Left kidney (tissue), 8 donors: ENCODE measurements at places on chromosomes 13 and 19.

GRCh38 chr19:6528544-6529121 lies 2.2 kb upstream of the TNFSF9 start:
- no peak for DNase-seq

DNA sequence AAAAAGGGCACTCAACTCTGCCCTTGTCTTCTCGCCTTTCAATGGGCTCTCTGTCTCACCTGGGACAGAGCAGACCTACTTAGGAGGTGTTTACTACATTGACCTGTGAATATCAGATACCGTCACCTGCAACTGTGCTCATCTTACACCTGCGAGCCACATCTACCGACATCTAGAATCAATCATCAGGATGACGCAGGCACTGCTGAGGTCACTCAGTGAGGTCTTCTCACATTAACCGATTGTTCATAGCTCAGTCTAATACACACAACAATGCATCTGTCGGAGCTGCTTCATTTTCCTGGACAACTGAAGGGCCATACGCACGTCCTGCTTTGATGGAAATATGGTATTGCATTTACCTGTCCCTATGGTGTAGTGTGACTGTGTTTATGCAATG lies 211.9 kb downstream of the FGF9 start:
- no peak for DNase-seq

DNA sequence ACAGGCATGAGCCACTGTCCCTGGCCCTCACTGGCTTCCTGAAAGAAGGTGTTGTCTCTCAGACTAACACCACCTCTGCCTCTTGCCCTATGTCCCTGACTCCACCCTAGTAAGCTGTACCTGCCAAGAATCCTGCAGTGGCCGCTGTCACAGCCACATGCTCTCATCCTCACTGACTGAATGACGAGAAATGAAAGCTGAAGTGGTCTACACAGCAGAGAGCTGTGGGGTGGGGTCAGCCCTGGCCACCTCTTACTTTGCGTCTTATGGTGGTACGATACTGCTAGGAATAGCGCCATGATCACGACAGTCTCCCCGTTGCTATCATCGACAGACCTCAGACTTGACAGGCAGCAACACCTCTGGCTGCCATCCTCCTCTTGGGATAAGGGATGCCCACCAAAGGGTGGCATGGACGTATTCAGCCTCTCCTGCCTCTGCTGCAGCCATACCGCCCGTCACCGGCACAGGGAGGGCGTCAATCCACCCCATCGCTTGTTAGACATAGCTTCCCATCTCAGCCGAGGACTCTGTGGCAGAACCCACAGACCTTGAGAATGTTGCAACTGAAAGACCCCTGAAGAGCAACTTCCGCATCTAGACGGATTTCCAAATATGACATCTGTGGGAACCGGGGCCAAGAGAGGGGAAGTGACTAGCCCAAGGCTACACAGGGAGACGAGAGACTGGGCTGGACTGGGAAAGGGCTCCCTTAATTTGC lies 809 bp downstream of the MYO1F start:
- no peak for DNase-seq

DNA sequence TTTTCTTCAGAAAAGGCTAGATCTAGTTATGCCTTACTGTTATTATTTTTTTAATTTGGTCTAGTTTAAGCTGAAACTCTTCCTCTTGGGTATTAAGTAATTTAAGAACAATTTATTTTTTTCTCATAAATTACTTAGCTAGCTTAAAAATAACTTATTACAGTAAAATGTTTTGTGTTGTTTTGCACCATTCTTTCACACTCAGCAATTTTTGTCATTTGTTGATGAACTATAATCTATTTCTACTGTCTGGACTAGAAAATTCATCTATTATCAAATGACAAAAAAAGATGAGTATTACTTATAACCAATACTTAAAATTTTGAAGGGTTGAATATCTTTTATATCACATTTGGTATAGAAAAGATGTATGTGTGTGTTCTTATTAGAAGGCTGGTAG lies 1.6 kb upstream of the LPAR6 start:
- DNase-seq: no peak

DNA sequence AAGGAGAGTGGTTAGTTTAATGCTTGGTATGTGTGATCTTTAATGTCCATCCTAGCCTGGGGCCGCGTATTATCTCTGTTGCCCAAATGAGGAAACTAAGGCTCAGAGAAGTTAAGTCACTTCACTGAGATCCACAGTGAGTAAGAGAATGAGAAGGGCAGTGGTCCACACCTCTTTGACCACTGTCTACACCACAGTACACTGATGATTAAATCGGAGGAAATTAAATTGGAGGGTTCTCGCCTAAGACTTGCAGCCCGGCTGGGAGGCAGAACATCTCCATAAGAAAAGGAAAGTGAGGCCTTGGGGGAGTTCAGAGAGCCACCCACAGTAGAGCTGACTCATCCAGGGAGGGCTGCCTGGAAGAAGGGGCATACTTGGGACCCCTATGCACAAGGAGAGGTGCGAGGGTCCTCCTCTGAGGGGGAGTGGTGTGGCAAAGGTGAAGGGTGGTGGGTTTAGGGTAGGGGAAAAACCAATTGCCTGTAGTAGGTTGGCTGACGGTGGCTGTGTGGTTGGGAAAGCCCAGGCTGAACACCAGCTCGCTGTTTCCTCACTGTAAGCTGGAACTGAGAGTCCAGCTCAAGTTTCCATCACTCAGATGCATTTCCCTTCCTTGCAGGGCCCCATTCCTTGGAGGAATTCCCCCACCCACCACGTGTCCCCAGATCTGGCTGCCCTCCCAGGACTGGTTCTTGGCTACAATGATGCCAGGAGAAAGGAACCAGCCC lies 15.0 kb upstream of the DHRS12 start:
- DNase-seq: no peak

- no peak for DNase-seq
These were observed at the start of gene TSPAN16 for GRCh38 chr19:11295665-11296245. Gene TSPAN16 (plus strand): TSS chr19:11296160. CDS start chr19:11296298, 138 bp downstream.

DNA sequence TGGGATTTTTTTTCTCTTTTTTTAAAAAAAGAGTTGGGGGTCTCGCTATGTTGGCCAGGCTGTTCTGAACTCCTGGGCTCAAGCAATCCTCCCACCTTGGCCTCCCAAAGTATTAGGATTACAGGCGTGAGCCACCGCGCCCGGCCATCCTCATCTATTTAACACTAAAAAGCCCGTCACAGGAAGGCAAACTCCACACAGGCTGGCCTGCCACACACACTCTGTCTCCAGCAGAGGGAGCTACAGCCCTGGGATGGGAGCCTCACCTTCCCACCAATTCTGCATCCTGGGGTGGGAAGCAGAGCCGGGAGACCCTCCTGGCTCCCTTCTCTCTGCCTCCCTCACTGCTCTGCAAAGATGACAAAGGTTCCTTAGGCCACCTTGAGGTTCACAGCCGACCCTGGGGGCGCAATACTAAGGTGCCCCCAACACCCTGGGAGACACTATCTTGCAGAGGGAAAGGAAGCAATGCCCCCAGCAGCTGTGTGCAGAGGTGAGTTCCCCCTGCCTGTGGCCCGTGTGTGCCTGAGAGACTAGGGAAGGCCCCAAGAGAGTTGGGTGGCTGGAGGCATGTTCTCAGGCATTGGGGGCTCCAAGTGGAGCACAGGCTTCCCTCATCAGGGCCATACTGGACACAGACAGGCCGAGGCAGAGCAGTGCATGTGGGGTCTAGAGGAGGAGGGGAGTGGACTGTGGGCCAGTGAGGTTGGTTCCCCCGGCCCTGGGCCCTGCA lies 27.4 kb upstream of the TIMM44 start:
- DNase-seq: peak; percentile 37

DNA sequence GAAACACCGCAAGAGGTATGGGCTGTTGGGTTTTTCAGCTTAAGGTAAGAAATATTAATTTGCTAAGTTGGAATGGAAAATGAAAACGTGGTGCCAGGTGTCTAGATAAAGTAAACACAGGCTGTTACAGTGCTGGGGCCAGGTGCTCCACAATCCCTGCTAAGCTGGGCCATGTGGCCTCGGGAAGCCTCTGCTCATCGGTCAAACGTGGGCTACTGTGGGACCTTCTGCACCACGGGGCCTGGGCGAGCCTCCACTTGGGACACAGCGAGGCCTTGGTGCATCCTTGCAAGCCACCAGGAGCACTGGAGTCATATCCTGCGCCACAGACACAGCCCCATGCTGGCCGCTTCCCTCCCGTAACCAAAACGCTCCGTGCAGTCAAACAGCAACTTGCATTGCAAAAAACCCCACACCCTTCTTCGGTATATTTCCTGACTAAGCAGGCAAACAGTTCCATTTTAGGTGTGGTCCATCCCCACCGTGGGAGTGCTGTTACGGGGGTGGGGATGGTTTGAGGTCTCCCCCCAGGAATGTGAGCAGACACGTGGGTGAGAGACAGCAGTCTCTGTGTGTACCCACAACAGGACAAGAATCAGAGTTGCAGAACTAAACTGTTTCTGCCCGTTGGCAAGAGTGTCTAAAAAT lies 96.3 kb upstream of the SOX1 start:
- DNase-seq: no peak

GRCh38 chr19:16830679-16831078 lies 1.5 kb downstream of the SIN3B start:
- no peak for DNase-seq

DNA sequence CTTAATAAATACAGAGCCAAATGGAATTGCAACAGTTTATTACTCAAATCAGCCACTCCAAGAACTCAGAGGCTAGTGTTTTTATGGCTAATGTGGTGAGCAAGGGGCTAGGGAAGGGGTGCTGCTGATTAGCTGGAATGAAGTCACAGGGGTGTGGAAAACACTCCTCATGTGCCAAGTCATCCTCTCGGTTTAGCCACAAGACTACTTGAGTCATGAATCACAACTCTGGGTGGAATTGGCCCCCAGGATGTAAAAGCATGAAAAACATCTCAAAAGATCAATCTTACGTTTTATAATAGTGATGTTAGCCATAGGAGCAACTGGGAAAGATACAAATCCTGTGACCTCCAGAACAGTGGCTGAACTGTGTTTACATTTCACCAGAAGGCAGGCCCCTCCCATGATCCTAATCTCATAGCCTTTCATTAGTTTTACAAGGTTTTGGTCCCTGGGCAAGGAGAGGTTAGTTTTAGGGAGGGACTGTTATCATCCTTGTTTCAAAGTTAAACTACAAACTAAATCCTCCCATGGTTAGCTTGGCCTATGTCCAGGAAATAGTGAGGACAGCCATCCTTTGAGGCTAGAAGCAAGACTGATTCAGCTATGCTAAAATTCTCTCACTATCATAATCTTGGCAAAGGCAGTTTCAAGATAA lies 2020.1 kb upstream of the PCDH20 start:
- no peak for DNase-seq

- DNase-seq: peak; percentile 28
These were observed 287.5 kb downstream of the ATP8A2 start for GRCh38 chr13:25659091-25659795.
